Mucosa of descending colon (tissue), 3 donors: ENCODE measurements at places on chromosomes 1 and 21.

DNA sequence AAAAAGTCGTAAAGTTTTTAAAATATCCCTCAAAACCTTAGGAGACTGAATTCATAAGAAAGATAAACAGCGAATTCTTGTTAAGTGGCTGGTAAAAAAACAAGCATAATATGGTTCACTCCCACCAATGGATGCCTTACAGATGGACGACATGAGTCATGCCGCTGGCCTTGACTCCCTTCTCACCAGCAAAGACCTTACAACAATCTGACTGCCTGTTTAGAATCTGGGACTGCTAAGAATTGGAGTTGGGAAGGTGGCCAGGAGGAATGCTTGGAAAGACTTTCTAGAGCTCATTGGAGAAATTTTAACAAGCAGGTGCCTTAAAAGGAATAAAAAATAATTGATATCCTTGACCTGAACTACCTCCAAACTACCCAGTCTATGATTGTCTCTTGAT lies 206.9 kb upstream of the FMN2 start:
- no peak for DNase-seq

- DNase-seq: no peak
Observed at GRCh38 chr1:229164348-229164747, 106.6 kb upstream of the RAB4A start.

DNA sequence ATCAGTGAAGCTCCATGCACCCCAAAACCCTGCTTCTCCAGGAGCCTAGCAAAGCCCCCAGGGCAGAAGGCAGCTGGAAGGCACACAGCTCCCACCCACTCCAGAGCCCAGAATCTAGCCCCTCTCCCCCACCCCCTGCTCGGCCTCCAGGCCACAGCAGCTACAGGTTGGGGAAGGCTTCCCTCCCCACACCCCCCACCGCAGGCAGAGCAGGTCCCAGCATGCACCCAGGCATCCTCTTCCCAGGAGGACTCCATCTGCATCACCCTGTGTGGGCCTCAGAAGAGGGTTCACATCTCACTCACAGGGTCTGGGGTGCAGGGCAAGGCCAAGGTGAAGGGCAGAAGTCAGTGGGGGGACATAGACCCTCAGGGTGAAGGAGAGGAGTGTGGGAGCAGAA lies 719 bp downstream of the S100A14 start:
- no peak for DNase-seq

DNA sequence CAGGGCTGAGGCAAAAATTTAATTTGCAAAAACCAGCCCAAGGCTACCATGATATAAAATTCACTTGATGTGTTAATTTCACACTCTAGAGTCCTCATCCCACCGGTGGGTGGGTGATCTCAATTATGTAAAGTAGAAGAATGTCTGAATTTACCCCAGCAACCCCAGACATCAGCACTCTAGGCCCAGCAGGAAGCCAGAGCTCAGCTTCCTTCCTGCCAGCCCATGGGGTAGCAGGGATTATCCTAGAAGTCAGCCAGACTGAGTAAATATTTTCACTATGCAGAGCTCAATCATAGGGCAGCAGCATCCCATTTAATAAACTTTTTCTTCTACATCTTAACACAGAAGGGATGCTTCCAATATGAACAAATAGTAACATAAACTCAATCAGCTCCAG lies 71.0 kb downstream of the SIPA1L2 start:
- no peak for DNase-seq

GRCh38 chr1:12508849-12509248 lies 109.2 kb downstream of the DHRS3 start:
- no peak for DNase-seq

DNA sequence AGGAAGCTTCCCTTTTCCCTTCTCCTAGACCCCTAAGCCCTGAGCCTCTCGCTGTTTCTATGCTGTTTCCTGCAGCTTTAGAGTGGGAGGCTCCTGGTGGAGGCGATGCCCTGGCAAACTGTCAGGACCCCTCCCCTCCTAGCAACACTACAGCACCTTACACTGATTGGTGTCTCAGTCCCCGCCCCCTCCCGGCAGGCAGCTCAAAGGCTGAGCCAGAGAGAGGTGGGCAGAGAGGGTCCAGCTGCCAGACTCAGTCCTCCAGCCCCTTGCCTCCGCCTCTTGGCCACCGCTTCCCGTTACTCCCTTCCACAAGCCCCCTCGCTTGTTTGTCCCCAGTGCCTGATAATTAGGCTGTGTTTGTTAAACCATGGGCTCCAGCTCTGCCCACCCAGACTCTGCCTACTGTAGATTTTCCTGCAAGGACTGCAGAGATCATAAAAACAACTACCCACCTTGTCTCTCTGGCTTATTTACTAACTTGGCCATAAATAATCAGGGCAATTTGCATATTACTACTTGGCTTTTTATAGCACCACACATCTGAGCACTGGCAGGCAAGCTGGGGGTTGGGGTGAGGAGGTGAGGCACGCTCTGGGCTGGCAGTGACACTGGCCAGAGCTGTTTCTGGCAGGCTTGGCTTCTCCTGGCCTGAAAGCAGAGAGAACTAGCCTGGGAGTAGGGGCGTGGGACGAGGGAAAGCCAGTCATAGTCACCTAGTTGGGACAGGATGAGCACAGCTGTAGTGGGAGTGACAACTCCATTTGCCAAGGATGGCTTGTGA lies 107.5 kb downstream of the CSMD2 start:
- no peak for DNase-seq

DNA sequence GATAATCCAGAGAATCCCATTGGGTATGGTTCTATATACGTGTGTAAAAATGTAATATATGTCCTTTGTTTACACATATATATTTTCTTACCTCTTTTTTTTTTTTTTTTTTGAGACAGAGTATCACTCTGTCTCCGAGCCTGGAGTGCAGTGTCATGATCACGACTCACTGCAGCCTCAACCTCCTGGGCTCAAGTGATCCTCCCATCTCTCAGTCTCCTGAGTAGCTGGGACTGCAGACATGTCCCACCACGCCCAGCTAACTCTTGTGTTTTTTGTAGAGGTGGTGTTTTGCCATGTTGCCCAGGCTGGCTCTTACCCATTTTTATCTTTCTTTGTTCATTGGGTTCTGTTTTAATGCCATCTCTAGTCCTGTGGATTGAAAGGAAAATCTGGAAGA lies 59.5 kb downstream of the ZBTB17 start:
- DNase-seq: no peak

DNA sequence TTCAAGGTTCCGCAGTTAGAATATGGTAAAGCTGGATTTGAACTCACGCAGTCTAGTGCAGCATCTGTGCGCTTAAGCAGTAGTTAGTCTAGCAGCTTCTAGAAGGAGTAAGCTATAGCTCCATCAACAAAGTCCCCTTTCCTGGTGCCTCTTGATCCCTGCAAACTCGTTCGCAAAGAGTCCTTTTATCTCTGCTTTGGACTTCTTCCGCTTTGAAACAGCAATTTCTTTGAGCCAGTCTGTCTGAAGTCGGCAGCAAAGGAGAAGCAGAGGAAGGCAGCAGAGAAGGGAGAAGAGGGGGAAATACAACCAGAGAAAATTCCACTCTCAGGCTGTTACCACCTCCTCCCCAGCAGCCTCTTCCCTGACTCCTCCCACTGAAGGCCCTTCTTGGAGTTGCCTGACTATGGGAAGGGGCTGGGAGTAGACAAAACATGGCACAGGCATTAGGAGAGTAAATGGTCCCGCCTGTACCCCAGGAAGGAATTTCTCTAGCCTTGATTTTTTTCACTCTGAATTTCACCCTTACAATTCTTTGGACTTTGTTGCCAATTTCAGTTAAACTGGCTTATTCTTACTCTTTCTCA lies 25.9 kb downstream of the HSD3B2 start:
- no peak for DNase-seq

- DNase-seq: no peak
Observed at GRCh38 chr1:223887747-223888418, 42.1 kb upstream of the TP53BP2 start.
